ENCODE measurements at places on chromosomes 4 and X. TPM values are rescaled to one million over a fixed set of nuclear protein-coding genes. Genes with fewer than 3 reads are reported as not detected.
A peak's percentile ranks its signal among the peaks of the same experiment; 100 is the strongest.

The CFP gene
- 3.2 TPM for total RNA-seq

The KIF4A gene
- total RNA-seq, result 0.60 TPM

The CYP2U1 gene
- total RNA-seq, result 15.8 TPM

The RAB33A gene
- total RNA-seq, result 24.9 TPM

The NOX1 gene
- total RNA-seq, result not detected

- no peak overlapping the region for H3K4me3 ChIP-seq
- DNase-seq, result peak; percentile 38
- H3K27ac ChIP-seq, result no peak overlapping the region
- no peaks in the 10 kb centered on the region for H3K27me3 ChIP-seq
Observed at GRCh38 chr4:7396186-7396910, 38.4 kb downstream of the PSAPL1 start.

DNA sequence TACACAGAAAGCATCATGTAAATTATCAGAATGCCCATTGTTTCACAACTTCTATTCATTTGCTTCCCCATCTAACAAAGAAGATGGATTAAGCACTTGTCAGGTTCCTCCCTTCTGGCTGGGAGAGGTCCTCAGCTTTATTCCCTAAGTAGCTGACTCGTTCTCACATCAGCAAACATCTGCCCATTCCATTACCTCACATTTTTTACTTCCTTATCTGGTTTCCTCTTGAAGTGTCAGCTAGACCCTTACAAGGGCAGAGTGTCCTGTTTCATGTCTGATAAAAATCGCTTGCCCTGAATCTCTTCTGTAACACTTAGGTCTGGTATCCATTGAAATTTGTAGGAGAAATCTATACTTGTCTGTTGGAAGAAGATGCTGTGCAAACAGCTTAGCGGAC, 34.7 kb downstream of the TMPRSS11A start:
- H3K27ac ChIP-seq, result no peak overlapping the region
- no peak for DNase-seq
- H3K4me3 ChIP-seq, result no peak overlapping the region

All from dorsolateral prefrontal cortex (tissue), 122 donors.